ENCODE measurements at places on chromosomes 4 and X.

- DNase-seq, result no peak
Observed at GRCh38 chrX:113892401-113892800, 691.5 kb upstream of the HTR2C start.

DNA sequence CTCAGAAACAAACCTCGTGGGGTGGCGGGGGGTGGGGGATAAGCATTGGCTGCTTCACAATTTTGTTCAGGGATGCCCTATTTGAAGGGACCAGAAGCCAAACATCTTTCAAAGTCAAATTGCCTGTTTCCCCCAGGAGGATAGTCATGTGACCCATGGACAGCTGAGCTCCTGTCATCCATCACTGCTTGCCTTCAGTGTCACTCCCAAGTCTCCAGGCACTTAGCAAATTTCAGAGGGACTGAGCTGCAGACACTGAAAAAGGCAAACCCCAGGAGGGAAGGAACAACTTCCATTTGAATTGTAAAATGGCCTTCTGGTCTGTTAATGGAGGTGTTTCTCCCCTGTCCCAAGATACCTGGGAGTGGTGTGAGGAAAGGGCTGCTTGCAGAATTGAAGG lies 73.4 kb downstream of the FRMPD3 start:
- no peak for DNase-seq

- DNase-seq, result no peak
Observed at GRCh38 chr4:76174216-76174615, 26.0 kb upstream of the NUP54 start.

DNA sequence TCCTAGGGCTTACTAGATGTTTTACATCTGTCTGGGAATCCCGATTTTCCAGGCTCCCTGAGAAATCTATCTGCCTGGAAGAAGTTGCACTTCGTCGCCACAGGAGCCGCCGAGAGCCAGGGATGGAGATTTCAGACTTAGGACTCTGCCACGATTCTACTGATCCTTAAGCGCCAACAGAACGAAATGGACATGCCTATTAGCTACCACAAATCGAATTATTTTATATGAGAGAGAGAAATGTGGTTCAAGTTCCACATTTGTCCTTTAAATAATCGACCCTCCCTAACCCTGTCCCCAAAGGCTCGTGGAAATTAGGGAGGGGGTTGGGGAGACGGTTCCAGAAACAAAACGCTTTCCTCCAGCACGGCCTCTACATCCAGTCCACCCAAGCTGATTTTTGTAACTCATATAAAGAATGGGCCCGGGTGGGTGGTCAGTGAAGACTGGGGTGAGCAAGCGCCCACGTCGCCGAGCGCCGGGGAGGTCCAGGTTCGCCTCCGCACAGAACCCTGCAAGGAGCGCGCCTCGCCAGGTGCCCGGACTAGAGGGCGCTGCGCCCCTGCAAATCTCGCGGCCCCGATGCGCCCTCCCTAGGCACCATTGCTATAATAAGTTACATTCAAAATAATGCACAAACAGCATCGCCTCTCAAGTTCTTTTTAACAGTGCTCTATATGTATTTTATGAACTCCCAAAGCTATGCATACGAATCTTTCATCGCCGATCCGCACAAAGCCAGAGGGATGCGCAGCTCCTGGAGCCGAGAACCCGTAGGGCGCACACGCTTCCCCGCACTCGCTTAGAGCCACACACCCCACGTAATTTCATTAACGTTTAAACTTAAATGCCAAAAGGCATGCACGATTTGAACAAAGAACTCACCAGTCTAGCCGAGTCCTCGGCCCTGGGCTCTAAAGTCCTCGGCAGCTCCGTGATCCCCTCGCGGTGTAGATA lies 2.1 kb upstream of the FAT1 start:
- no peak for DNase-seq

DNA sequence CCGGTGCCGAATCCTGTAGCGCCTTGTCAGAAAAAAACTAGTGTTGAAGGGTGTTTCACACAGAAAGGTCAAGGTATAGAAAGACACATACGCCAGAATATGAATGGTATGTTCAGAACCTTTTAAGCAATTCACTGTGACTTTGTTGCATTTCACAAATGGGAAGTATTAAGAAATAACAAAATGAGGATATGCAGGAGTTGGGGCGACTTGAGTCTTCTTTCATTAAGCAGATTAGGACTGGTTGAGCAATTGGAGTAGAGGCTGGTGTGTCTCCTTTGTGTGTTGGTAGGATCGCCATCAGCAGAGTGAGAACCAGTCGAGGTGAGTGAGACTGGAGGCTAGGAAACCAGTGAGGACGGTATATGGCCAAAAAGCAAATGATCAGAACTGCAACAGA lies 1454.5 kb upstream of the TENM3 start:
- DNase-seq, result no peak

DNA sequence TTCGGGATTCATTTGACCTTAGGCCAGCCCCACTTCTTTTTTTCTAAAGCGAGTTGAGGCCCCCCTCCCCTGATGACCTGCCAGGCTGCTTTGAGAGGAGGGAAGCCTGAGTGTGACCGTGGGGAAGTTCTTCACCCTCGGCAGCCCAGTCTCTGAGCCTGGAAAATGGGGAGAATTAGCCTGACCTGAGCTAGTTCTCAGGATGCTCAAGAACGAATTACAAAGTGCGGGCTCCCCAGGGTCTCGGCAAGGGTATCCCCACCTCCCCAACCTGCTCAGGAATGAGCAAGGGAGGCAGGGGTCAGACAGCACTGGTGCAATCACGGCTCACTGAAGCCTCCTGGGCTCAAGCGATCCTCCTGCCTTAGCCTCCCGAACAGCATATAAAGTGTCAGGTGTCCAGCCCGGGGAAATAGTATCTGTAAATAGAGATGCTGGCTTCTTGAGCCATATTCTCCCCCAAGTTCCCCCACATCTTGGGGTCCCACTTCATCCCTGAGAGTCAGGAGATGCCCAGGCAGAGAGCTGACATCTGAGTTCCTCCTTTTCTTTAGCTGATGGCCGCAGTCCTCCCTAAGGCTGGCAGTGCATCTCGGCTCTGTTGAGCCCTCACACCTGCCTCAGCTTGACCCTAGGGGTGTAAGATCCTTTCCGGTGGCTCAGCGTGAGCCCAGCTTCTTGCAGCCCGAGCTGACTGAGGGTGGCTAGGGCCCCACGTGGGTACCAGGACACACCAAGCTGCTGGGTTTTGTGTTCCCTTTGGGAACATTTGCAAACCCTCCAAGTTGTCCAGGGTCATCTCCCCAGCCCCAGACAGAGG lies 1.6 kb downstream of the DUSP9 start:
- no peak for DNase-seq

- DNase-seq, result no peak
Observed at GRCh38 chrX:22950269-22951266, 49.2 kb upstream of the DDX53 start.

GRCh38 chr4:148118633-148119032 lies 323.6 kb downstream of the NR3C2 start:
- DNase-seq, result no peak

- peak; percentile 95 for DNase-seq
Observed at GRCh38 chr4:26857278-26858034, 3.2 kb upstream of the STIM2 start.

- no peak for DNase-seq
Observed at GRCh38 chrX:44105228-44105913, 132.2 kb upstream of the NDP start.

DNA sequence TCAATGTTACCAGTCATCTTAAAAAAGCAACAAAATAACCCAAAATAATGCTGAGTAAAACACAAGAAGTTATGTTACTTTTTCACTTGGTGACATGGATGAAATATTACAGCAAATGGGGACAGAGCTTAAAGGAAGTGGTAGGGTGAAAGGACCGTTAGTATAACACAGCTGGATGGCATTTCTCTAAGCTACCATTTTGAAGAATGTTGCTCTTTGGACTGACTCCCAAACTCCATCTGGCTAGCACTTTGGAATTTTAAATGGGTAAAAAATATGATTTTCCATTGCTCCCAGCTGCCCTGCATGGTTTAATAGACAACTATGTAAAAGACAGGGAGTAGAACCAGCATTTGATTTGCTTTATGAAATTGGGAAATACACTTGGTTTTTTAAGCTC lies 27.6 kb downstream of the CLCN5 start:
- DNase-seq, result no peak

- no peak for DNase-seq
Observed at GRCh38 chr4:186826846-186827533, 103.3 kb upstream of the FAT1 start.

GRCh38 chr4:55437823-55438222 lies 42.1 kb downstream of the TMEM165 start:
- no peak for DNase-seq

GRCh38 chr4:3364634-3365314 lies 72.0 kb downstream of the RGS12 start:
- no peak for DNase-seq

GRCh38 chrX:150450519-150451177 lies 87.5 kb downstream of the MAMLD1 start:
- DNase-seq, result no peak

- no peak for DNase-seq
Observed at GRCh38 chr4:17276776-17277175, 235.1 kb downstream of the QDPR start.

- DNase-seq, result no peak
Observed at GRCh38 chrX:117743469-117744251, 372.9 kb downstream of the KLHL13 start.

GRCh38 chr4:22237155-22237751 lies 278.6 kb downstream of the ADGRA3 start:
- DNase-seq, result peak; percentile 41

DNA sequence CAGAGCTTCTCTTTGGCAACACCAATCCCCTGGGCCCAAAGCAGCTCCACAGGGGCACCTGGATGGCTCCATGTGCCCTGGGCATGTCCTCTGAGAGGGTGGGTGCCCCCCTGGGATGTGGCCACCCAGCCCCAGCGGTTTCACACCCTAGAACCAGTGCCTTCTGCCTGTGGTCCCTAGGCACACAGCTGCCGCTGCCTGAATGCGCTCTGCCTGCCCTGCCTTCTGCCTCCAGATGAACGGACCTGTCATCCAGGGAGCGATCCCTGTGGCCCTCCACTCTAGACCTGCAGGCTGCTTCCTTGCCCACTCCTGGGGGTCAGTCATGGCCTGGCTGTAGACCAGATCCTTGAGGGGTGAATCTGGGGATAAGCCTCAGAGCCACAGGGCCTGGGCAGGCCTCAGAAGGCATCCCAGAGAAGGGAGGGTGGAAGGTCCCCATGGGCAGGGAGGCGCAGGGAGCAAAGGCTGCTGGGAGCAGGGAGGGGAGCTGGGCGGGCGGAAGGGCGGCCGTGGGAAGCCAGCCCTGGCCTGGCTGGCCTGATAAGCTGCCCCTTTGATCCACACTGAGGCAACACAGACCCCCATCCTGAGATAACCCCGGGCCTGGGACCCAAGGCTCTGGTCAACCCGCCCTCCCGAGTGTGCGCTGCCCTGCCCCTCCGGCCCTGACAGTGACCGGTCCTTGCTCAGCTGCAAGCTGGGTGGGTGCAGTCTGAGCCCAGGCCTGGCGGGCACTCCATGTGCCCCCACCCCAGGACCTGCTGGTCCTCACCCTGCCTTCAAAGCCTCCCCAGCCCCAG lies 8.1 kb upstream of the FGFR3 start:
- no peak for DNase-seq

- DNase-seq, result no peak
Observed at GRCh38 chrX:48971249-48972219, at the start of gene KCND1. Gene KCND1, minus strand, starts transcription at chrX:48971844. Its CDS starts 1,573 bp downstream, at chrX:48970271.

DNA sequence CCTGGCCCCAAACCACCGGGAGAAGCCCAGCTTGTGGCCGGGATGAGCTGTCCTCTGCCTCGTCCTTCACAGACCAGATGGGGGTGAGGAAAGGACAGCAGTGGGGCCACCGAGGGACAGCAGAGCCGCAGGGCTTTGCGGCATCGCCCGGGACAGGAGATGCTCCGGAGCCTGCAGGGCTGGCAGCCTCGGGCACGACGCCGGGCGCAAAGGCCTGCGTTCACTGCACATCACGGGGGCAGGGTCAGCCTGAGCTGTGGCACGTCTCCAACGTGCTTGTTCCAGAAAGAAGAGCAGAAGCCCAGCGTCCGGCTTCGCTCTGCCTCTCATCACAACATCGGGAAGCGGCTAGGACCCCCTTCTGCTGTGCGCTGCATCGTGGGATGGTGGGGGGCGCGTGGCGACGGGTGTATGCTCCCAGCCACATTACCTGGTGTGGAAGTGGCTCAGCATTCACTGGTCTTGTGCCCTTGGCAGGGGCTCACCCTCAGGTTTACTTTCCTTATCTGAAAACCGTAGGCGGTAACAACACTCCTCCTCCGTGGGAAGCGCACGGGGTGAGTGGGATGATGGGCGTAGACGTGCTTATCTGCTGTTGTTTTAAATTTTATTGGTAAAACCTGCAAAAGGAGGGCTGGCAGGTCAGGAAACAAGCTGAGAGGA lies 7.4 kb downstream of the TADA2B start:
- no peak for DNase-seq

- no peak for DNase-seq
Observed at GRCh38 chr4:125317525-125317877, 2.7 kb downstream of the FAT4 start.

GRCh38 chr4:11735651-11736050 lies 307.0 kb upstream of the HS3ST1 start:
- no peak for DNase-seq

DNA sequence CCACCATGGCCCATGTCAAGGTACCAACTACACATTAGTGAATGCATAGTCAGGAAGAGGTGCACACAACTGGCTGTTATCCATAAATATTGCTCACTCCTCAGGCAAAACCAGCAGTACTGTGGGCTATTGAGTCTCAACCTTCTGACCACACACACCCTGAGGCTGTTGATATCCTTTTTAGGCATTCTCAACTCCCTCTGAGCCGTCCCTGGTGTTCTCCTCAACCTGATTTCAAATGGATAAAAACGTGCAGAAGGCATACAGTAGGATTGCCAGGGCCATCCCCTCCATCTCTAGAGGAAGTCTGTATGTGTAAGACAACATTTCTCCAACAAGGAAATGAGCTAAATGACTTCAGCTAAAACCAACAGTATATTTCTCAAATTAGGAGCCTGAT lies 98.7 kb upstream of the KLHL13 start:
- no peak for DNase-seq

DNA sequence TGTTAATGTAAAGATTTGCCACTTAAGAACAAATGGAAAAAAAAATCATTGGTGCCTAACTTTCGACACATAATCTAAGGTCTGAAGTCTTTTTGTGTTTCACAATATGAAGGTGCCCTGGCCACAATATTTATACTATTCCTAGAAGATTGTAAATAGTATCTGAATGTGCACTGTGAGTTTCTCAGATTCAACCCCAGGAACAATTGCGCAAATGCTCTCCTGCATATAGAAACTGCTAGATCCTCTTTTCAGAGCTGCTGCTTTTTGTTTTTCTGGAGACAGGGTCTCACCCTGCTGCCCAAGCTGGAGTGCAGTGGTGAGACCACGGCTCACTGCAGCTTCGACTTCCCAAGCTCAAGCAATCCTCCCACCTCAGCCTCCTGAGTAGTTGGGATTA lies 480.1 kb upstream of the FTHL17 start:
- no peak for DNase-seq

Data from CD4-positive, alpha-beta T cell treated with Interleukin-21 for 1 hour (primary cell).